ENCODE measurements at places on chromosomes 16 and 17. TPM values are rescaled to one million over a fixed set of nuclear protein-coding genes. Genes with fewer than 3 reads are reported as not detected.
A peak's percentile ranks its signal among the peaks of the same experiment; 100 is the strongest.

DNA sequence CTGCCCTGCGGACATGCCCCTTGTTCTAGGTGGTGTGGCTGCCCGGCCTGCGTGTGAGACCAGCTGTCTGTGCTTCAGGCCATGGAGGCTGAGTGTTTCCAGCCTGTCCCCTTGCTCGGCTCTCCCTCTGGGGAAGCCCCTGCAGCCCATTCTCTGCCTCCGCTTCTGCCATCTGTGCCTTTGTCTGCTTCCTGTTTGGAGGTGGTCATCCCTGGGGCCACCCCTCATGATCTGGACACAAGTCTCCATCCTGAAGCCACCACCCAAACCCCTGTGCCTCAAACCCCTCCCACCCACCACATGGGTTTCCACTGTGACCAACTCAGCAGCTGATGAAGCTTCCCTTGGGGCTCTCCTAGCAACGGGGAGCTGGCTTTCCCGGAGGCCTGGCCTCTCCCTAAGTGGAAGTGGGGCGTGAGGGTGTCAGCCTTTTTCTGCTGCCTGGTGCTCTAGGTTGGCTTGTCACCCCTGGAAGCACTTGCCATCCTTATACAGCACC lies 184.9 kb downstream of the SEC14L1 start:
- H3K4me1 ChIP-seq, result peaks cover 54% of the 10 kb centered on the region
- H3K36me3 ChIP-seq, result no peaks in the 10 kb centered on the region
- no peak overlapping the region for H3K27ac ChIP-seq
- H3K4me3 ChIP-seq, result peak overlapping the region; percentile 64
- H3K27me3 ChIP-seq, result no peaks in the 10 kb centered on the region

DNA sequence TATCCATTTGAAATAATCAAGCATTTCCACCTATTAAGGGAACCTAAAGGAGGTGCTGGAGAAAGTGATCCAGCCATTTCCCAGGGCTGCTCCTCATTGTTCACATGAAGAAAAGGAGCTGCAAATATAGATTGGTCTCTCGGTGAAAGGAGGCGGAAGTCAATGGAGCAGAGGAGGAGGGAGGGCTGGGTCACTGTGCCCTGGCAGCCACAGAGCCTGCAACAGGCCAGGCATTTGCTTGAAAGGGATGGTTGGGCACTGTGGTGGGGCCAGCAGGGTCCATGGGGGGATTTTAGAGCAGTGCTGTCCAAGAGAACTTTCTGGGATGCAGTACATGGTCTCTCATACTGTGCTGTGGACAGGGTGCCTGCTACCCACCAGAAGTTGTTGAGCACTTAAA lies 173.2 kb downstream of the CYLD start:
- no peak for DNase-seq
- no peak overlapping the region for H3K4me3 ChIP-seq
- H3K36me3 ChIP-seq, result no peaks in the 10 kb centered on the region

DNA sequence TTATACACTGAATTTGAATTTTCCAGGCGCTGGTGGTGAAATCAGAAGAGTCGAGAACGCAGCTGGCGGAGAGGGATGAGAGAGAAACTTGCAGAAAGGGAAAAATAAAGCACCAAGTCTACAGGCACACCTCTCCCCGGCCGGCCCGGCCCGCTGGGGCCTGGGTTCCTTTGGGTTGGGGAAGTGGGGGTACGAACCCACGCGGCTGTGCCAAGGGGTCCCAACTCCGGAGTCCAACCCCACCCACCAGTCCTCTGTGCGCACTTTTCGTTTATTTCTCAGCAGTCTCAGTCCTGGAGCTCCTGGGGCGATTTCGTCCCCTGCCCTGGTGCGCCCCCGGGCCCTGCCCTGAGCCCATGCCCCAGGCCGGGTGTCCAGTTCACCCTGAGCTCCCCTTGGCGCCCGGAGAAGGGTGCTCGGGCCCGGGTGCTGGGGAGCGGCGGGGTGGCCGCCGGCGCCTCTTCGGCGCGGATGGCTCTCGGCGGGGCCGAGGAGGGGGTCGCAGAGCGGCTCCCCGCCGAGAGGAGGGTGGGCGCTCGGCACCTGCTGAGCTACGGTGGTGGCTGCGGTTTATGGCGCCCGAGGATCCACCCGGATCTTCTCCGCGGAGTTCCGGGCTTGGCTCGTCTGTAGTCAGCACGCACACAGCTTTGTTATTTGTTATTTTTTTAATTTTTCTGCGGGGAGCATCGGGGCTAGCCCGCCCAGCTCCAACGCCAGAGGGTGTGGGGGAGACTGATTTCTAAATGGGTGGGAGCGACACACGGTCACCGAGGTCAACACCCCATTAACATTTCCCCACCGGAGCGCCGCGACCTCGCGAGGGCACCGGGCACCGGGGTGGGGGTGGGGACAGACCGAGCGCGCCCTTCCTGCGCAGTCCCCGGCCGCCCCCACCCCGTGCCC lies 15.7 kb upstream of the CBX8 start:
- H3K36me3 ChIP-seq, result no peaks in the 10 kb centered on the region
- peaks cover 37% of the 10 kb centered on the region for H3K4me1 ChIP-seq
- H3K27me3 ChIP-seq, result peaks cover 60% of the 10 kb centered on the region
- H3K4me3 ChIP-seq, result peak overlapping the region; percentile 81

Gene SCGB1C2
- not detected for total RNA-seq

Gene FNDC8
- total RNA-seq, result not detected

GRCh38 chr16:57489229-57489628 lies 2.9 kb upstream of the DOK4 start:
- H3K27me3 ChIP-seq, result no peaks in the 10 kb centered on the region
- H3K4me3 ChIP-seq, result no peak overlapping the region
- no peaks in the 10 kb centered on the region for H3K36me3 ChIP-seq
- peaks cover 28% of the 10 kb centered on the region for H3K4me1 ChIP-seq
- DNase-seq, result no peak
- H3K27ac ChIP-seq, result no peak overlapping the region

GRCh38 chr17:9313346-9313745 lies 262.3 kb downstream of the STX8 start:
- peaks cover 4% of the 10 kb centered on the region for H3K36me3 ChIP-seq
- DNase-seq, result no peak
- H3K27ac ChIP-seq, result no peak overlapping the region
- H3K4me1 ChIP-seq, result no peaks in the 10 kb centered on the region
- H3K4me3 ChIP-seq, result no peak overlapping the region

DNA sequence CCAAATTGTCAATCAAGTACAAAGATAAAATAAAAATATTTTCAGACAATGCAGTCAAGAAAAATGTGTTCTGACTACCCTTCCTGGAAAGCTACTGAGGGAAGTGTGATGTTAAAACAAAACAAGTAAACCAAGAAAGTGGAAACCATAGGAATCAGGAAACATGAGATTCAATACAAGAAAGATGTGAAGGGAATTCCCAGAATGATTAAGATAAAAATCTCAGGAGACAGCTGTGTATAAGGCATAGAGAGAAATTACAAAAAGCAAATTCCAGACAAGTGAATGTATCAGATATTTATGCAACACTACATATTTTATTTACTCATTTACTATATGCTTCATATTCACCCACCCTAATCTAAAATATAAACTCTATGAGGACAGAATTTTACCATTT lies 32.2 kb downstream of the TRIM37 start:
- no peak overlapping the region for H3K4me3 ChIP-seq
- peak overlapping the region; percentile 76 for H3K27ac ChIP-seq
- H3K27me3 ChIP-seq, result no peaks in the 10 kb centered on the region
- no peaks in the 10 kb centered on the region for H3K4me1 ChIP-seq

DNA sequence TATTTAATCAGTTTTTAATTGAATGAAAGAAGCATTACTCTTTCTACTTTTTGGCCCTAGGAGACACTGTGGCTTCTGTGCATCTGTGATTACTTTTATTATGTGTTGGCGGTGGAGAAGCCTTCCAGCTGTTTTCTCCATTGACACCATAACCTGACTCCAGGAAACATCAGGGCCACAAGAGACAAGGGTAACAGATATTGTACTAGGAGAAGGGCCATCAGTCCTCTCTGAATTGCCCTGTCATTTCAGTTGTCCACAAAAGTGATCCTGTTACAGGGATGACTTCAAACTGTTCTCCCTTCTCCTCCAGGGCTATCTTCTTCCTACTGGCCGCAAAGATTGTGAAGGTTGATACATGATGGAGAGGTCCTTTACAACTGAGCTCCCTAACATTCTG lies 14.6 kb downstream of the KRT39 start:
- H3K27me3 ChIP-seq, result peaks cover 57% of the 10 kb centered on the region
- H3K4me1 ChIP-seq, result peaks cover 4% of the 10 kb centered on the region
- no peak overlapping the region for H3K27ac ChIP-seq
- H3K4me3 ChIP-seq, result no peak overlapping the region
- no peaks in the 10 kb centered on the region for H3K36me3 ChIP-seq
- no peak for DNase-seq

- no peaks in the 10 kb centered on the region for H3K27me3 ChIP-seq
- no peak overlapping the region for H3K4me3 ChIP-seq
- no peak overlapping the region for H3K27ac ChIP-seq
Observed at GRCh38 chr16:87133966-87134627, 183.1 kb downstream of the C16orf95 start.

DNA sequence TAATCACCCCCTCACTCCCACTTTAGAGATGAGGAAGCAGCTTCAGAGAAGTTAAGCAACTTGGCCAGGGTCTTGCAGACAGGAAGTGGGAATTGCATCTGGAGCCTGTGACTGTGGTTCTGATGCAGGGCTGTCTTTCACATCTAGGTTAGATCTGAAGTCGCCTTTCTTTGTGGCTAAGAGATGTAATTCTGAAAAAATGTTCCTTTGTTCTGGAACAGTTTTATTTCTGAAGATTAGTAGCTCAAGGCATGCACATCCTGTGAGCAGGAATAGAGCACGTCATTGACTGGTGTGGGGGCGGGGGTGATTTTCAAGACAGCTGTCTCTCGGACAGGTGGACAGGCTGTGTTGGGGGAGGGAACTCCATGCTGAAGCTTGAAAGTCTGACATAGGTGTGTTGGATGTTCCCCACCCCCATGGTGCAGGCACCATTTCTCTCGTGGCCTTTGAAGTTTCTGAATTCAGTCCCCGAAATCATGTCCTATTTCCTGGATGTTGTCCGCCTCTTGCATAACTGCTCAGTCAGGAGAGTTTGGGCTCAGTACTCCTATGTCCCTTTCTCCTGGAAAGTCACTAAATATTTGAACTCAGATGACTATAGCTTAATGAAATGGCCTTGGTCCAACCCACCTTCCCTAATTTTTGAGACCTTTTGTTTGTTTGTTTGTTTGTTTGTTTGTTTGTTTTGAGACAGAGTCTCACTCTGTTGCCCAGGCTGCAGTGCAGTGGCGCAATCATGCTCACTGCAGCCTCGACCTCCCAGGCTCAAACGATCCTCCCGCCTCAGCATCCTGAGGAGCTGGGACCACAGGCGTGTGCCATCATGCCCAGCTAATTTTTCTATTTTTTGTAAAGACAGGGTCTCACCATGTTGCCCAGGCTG lies 21.0 kb upstream of the HERPUD1 start:
- no peak for DNase-seq
- H3K4me1 ChIP-seq, result peaks cover 38% of the 10 kb centered on the region
- no peaks in the 10 kb centered on the region for H3K36me3 ChIP-seq

- no peaks in the 10 kb centered on the region for H3K36me3 ChIP-seq
- no peak overlapping the region for H3K4me3 ChIP-seq
- H3K27me3 ChIP-seq, result no peaks in the 10 kb centered on the region
- H3K4me1 ChIP-seq, result no peaks in the 10 kb centered on the region
- H3K27ac ChIP-seq, result no peak overlapping the region
Observed at GRCh38 chr17:60229188-60229802, 79.5 kb downstream of the CA4 start.

Gene PDPR
- 27.7 TPM for total RNA-seq

- peaks cover 6% of the 10 kb centered on the region for H3K4me1 ChIP-seq
- no peaks in the 10 kb centered on the region for H3K36me3 ChIP-seq
- no peak for DNase-seq
- H3K4me3 ChIP-seq, result no peak overlapping the region
- no peak overlapping the region for H3K27ac ChIP-seq
- H3K27me3 ChIP-seq, result peaks cover 6% of the 10 kb centered on the region
Observed at GRCh38 chr17:19384723-19385391, 2.1 kb downstream of the MFAP4 start.

Gene NPLOC4
- total RNA-seq, result 107 TPM

DNA sequence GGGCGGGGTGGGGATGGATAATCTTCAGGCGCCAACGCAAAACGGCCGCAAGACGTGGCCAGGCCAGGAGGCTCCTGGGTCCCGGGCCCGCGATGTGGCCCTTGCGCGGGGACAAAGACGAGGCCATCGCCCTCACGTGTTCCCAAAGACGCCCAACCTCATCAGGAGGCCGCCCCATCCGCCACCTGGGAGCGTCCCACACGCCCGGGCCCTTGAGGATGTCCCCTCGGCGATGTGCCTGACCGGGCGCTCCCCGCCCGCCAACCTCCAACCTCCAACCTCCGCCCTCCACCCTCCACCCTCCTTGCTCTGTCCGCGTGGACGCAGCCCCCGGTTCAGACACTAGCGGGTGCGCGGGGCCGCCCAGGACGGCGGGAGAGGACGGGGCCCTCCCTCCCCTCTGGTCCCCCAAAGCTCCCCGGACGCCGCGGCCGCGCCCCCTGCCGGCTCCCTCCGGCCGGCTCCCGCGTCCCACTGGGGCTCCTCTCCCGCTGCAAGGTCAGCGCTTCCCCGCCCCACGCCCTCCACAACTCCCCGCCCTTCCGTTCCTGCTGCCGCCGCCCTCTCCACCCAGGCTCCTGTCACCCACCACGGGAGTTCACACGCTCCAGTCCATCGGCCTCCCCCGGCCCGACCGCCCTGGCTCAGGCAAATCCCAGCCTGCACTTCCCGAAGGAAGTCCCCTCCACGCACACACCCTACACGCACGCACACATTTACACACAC lies 250.8 kb upstream of the RPL38 start:
- no peak overlapping the region for H3K27ac ChIP-seq
- H3K4me1 ChIP-seq, result no peaks in the 10 kb centered on the region
- DNase-seq, result peak; percentile 52
- no peaks in the 10 kb centered on the region for H3K27me3 ChIP-seq
- H3K36me3 ChIP-seq, result no peaks in the 10 kb centered on the region
- no peak overlapping the region for H3K4me3 ChIP-seq

GRCh38 chr16:73840728-73841127 lies 455.9 kb upstream of the PSMD7 start:
- H3K4me3 ChIP-seq, result no peak overlapping the region
- no peak overlapping the region for H3K27ac ChIP-seq
- H3K27me3 ChIP-seq, result no peaks in the 10 kb centered on the region

Gene CCL1
- total RNA-seq, result not detected

- peak overlapping the region; percentile 69 for H3K4me3 ChIP-seq
- H3K36me3 ChIP-seq, result peaks cover 24% of the 10 kb centered on the region
- peaks cover 92% of the 10 kb centered on the region for H3K4me1 ChIP-seq
- DNase-seq, result no peak
Observed at GRCh38 chr16:28188085-28188916, 23.5 kb downstream of the XPO6 start.

All from activated T-cell treated with anti-CD3 and anti-CD28 coated beads, Interleukin-2, amount 50 U/mL, for 72 hours (primary cell).